Pulmonary artery endothelial cell (primary cell): ENCODE measurements at places on chromosomes 4 and X. TPM values are rescaled to one million over a fixed set of nuclear protein-coding genes. Genes with fewer than 3 reads are reported as not detected.

GRCh38 chr4:157447195-157447594 is 226.7 kb downstream of the GRIA2 start:
- DNase-seq = no peak

- DNase-seq = peak; percentile 36
These were observed 71.6 kb upstream of the CLCN4 start for GRCh38 chrX:10085223-10085622.

- DNase-seq = no peak
These were observed 15.8 kb upstream of the GYPE start for GRCh38 chr4:143921181-143921580.

DNA sequence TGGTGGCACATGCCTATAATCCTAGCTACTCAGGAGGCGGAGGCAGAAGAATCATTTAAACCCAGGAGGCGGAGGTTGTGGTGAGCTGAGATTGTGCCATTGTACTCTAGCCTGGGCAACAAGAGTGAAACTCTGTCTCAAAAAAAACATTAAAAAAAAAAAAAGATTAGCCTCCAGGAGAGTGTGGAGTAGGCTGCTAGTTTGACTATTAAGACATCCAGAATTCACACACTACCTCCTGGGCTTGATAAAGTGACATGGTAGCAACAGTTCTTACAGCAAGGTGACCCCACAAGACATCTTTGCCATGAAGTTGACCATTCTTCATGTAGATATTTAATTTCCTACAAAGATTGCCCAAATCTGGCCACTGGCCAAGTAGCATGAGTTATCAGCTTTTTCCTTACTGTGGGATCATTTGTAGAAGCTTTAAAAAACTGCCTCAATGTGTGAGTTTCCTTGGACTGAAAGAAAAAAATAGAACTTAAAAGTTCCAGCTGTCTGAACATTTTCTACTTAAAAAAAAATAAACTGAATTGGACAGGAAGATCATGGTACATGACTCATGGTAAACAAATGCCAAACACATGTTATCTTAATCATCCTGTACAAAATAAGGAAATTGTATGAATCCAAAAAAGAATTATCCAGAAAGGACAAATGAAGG is 35.3 kb upstream of the SPRY1 start:
- DNase-seq = peak; percentile 87

TMSB15B gene
- 3.9 and 5.9 TPM in 2 replicates for total RNA-seq

MPC1L gene
- total RNA-seq = not detected in 2 replicates

FAM149A gene
- total RNA-seq = 0.28 and 0.40 TPM in 2 replicates

PAGE4 gene
- total RNA-seq = not detected in 2 replicates
